ENCODE measurements at places on chromosomes 5 and 9.

DNA sequence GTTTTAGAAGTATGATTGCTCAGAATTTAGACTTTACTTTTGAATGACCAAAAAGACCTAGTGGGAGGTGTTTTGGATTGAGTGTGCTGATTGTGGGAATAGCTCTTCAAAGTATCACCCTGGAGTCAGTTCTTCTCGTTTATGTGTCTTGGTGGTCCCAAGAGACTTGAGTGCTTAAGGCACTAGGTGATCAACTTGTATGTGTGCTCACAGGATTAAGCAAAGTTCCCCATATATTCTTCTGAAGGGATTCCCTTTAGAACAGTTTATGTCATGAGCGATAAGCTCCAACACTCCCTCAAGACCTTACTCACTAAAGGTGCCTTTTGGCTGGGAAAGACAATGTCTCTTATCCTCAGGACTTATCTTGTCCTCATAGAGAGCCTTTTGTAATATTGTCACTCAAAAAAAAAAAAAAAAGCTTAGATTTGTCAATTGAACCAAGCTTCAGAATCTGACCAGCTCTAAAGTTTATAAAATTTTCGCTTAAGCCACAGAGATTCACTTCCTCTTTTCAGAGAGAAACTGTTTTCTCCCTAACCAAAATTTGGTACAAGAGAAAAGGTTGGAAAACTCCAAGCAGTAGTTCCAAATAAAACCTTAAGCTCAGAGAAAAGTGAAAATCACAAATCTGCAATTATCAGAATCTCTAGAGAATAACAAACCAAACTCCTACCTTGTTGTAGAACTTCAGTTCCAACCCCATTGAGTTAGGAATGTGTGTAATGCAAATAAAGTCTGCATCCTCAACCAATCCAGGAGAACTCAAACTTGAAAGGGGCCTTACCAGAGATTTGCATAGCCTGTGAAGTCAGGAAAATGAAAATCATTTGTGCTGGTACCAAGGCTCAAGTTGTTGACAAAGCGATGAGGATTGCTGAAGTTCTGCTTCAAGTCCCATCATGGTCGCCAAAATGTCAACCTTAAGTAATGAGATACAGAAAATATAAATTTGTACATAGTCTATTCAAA is 40.0 kb upstream of the PDZD2 start:
- no peak for DNase-seq

GRCh38 chr9:114433086-114433485 is 45.3 kb upstream of the AKNA start:
- no peak for DNase-seq

DNA sequence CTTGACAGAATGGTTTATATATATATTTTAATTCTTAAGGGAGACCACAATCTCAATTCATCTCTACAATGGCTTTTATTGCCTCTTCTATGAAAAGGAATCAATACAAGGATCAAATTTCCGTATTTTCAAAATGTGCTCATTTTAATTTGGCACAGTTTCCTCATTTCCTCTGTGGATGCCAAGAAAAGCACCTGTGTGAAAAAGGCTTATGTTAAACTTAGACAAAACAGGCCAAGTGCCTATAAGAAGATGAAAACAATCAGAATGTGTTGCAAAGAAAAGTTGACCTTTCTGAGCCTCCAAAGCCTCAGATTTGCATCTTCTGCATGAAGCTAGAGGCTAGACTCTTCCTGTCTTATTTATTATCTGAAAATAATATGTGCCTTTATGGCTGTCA is 173.7 kb upstream of the SLC12A2 start:
- no peak for DNase-seq

DNA sequence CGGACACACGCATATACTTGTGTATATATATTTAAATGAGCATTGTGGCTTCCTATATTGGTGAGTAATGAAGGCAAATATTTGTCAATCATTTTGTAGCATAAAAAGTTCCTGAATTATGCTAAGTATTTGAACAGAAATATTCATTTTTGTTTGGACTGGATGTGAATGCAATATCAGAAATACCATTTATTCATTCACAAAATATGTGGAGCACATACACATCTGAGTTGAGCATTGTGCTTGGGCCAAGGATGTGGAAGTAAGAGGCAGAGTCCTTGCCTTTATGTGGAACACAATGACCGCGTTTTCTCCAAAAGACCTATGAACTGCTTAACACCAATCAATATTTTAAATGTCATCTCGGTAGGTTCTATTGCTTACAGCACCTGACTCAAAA is 1086.5 kb downstream of the NR2F1-AS1 start:
- no peak for DNase-seq

DNA sequence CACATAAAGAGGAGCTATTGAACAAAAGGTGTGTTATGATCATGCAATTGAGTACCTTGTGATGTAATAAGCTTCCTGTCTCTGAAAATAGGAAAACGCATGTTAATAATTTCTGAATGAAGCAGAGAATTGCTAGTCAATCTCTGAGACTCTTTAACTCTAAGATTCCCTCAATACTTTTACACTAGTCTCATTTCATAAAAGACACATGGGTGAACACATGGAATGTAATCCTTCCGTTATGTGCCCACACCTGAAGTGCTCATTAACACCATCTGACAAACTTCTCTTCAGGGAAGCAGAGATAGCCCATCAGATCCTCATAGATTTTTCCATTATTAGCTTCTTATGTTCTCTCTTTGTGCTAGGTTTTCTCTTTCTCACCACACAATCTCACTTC is 182.4 kb downstream of the TLR4 start:
- DNase-seq, result no peak

DNA sequence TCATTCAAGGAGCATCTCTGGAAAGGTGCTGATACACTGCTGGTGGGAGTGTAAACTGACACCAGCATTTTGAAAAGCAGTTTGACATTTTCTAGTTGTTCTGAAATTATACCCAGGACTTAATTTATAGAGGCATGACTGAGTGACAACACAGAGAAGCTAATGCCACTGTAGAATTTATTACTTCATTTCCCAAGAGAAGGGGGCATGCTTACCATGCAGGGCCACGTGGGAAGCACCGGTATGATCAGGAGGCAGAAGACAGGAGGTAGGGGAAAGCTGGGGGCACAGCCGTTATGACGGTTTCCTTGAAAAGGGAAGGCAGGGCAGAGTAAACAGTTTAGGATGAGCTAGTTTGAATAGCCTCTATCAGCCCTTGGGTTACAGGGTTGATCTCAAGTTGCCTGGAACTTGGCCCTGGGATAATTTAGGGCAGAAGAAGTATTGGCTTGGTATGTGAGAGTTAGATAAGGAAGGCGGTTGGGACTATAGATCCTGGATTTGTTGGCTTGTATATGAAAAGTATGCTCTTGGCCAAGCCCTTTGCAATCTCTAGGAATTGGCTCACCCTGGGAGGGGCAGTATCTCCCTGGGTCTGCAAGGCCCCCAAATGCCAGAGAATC is 305.7 kb downstream of the ENC1 start:
- DNase-seq, result no peak

GRCh38 chr5:16853518-16853917 is 82.6 kb downstream of the MYO10 start:
- no peak for DNase-seq

DNA sequence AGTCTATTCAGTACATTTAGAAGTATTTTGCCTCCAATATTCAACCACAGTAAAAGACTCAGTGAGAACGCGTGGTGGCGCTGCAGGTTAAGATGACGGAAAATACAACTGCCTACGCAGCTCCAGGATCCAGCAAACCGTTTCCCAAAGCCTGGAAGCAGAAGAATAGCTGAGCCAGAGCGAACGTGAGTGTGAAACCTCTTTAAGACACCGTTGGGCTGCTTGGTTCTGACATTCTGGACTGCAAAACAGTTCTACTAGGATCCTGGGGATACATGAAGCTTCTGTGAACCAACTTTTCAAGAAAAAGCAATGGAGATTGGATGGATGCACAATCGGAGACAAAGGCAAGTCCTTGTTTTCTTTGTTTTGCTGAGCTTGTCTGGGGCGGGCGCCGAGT is at the start of gene PCDHB16:
Gene PCDHB16, plus strand, starts transcription at position 140 of the 400 bp plus-strand sequence. Its CDS starts 173 bp downstream, at position 313.
- DNase-seq, result no peak

- DNase-seq, result no peak
These were observed 740.8 kb upstream of the ZNF608 start for GRCh38 chr5:125487231-125487630.

DNA sequence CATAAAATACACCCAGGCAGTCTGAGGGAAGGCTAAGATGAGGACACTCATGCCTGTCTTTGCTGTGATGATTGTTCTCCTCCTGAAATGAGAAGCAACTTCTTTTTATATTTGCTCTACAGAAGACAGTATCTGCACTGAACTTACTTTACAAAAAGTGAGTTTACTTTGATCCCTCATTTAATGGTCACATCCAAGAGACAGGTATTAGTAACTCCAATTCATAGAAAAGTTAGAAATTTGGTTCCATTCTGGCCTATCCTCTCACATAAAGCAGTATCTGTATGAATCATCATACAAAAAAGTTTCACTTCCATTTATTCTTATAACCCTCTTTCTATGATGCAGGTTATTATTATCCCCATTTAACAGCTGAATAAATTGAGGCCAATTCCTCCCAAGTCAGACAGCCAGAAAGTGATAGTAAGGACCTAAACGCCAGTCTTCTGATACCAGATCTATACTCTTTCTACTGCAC is 15.2 kb downstream of the TSTD2 start:
- DNase-seq, result no peak

GRCh38 chr9:98896632-98897031 is 47.1 kb upstream of the COL15A1 start:
- DNase-seq, result no peak

GRCh38 chr9:128593856-128594255 is 41.5 kb downstream of the SPTAN1 start:
- DNase-seq, result no peak

- no peak for DNase-seq
These were observed 16.0 kb upstream of the PHF19 start for GRCh38 chr9:120892748-120893610.

- DNase-seq, result no peak
These were observed 240.7 kb downstream of the NR3C1 start for GRCh38 chr5:143162810-143163209.

DNA sequence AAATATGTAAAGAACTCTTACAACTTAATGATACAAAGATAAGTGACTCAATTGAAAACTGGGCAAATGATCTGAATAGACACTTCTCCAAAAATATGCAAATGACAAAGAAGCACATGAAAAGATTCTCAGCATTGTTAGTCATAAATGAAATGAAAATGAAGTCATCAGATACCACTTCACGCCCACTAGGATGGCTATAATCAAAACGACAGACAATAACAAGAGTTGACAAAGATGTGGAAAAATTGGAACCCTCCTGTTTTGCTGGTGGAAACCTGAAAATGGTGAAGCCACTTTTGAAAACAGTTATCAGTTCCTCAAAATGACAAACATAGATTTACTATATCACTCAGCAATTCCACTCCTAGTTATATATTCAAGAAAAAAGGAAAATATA is 7.9 kb upstream of the SYK start:
- DNase-seq, result no peak

DNA sequence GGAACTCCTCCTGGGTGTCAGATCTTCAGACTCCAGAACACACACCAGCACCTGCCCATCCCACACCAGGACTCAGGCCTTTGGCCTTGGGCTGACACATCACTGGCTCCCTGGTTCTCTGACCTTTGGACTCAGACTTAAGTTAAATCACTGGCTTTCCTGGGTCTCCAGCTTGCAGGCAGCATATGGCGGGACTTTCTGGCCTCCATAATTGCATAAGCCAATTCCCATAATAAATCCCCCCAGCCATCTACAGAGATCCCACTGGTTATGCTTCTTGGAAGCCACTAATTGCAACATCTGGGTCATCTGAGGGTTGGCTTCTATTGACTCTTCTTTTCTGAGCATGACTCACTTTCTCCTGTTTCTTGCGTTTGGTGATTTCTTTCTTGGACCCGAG is 80.3 kb upstream of the SARDH start:
- DNase-seq, result no peak

DNA sequence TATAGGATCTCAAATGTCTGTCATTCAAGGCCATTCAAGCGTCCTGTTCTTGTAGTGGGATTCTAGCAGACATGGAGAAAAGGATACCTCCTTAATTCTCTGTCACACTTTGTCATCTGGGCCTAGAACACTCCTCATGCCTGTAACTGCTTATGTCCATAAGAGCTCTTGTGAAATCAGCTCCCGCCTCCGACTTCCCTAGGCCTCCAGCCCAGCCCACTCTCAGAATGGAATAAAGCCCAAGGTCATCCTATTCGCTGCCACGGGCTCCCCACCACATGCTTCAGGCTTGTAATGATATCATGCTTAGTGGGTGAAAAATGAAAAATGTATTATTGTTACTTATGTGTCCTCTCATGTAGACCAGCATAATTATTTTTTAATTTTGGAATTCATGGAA is 632.5 kb downstream of the ISL1 start:
- no peak for DNase-seq

GRCh38 chr9:134208310-134208841 is 44.0 kb upstream of the RNU6ATAC start:
- DNase-seq, result no peak

DNA sequence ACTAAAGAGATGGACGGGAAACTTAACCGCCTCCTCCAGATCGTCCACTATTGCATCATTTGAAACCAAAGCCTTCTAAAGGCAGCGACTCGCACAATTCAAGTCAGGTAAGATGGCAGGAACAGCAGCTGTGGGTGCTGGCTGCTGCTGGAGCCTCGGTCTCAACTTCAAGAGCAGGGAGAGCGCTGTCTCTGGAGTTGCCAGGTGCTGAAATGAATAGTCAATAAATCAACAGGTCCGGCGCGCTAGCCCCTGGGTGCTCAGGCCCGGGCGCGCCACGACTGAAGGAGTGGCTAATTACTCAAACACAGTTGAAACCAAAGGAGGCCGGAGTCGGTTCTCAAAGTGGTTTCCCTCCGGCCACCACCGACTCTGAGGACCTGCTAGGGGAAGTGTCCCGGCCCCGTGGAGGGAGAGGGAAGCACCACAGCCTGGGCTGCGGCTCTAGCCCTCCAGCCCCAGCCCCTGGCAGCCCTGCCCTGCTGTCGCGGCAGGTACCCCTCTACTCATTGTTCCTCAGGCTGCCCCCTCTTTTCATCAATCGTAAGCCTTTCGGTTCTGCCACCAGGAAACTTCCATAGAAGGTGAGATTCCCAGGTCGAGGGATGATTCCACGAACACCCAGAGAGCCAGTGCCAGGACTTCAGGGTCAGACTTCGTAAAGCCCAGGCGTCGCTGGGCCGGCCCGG is 804 bp downstream of the TTC39B start:
- DNase-seq, result no peak

GRCh38 chr5:43050384-43050783 is 10.3 kb upstream of the ANXA2R start:
- no peak for DNase-seq

- no peak for DNase-seq
These were observed 285.3 kb upstream of the GRAMD2B start for GRCh38 chr5:126137891-126138280.

GRCh38 chr9:7967851-7968250 is 168.3 kb upstream of the DMAC1 start:
- no peak for DNase-seq

- no peak for DNase-seq
These were observed 20.8 kb upstream of the ANKRD55 start for GRCh38 chr5:56253924-56254323.

- no peak for DNase-seq
These were observed 79.2 kb downstream of the MAST4 start for GRCh38 chr5:66675406-66675805.
